ENCODE measurements at places on chromosomes 2 and 18.

GRCh38 chr2:120148669-120149068, 74.5 kb downstream of the TMEM185B start:
- no peak for DNase-seq

- DNase-seq = no peak
These were observed 933 bp upstream of the ADNP2 start for GRCh38 chr18:80108121-80108536.

DNA sequence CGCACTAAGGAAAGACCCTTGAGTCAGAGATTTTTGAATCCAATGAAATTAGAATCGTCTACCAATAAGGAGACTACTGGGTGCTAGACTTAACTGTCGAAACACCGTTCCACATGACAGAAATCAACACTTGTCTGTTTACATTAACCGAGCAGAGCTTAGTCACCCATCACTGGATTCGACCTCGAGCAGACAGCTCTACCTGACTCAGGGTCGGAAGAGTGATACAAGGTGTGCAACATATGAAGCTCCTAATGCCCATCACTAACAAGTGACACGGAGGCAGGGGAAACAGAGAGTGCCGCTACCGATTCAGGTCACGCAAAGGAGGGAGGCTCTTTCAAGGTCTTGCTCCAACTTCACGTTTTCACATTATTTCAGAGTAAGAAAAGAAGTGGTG, 54.2 kb upstream of the FZD5 start:
- no peak for DNase-seq

DNA sequence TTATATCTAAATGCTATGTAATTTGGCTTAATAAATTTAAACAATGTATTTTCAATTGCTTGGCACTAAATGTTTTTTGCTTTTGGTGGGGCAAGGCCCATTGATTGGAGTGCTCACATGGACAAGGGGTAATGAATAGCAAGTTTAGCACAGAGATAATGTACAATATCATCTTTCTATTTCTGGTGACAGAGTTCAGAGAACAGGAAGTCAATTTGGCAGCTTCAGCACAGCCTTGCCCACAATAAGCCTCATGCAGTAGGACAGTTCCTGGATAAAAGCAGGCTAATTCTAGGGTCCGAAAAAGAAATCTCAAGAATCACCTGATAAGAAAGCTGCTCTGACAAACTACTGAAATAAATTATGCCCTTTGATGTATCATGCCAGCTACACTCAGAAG, 443.9 kb upstream of the FSHR start:
- DNase-seq = no peak

- no peak for DNase-seq
These were observed 183.8 kb downstream of the TFCP2L1 start for GRCh38 chr2:121101093-121101715.

- no peak for DNase-seq
These were observed 183.7 kb downstream of the KLHL29 start for GRCh38 chr2:23568626-23569190.

GRCh38 chr18:39842366-39842914, 2112.6 kb upstream of the PIK3C3 start:
- no peak for DNase-seq

GRCh38 chr2:70887550-70888246, 48.0 kb upstream of the ATP6V1B1 start:
- DNase-seq = peak; percentile 52

GRCh38 chr2:75493230-75493629, 67.5 kb downstream of the EVA1A start:
- DNase-seq = no peak

DNA sequence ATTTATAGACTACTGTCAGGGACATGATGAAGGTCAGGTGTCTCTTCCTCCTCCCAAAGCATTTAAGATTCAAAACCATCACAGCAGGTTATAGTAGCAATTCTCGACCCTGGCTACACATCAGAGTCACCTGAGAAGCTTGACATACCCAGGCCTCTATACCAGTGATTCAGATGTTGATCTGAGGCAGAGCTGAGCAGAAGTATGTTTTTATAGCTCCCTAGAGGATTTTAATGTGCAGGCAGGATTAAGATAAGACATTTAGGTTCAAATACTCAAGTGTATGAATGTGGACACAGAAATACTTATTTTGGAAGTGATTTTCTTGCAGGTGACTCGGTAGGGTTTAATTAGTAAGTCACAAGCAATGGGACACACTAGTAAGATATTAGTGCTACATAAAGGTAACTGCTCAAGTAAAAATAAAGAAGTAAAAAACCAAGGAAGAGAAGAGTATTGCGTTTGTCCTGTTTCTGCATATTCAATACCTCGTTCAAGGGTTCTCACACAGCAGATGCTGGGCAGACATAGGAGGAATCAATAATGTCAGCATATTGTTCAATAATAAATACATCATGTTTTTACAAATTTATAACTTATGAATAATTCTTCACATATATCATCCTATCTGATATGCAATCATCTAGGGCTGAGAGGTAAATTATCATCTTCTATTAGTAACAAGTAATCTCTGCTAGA, 7.0 kb downstream of the GCFC2 start:
- no peak for DNase-seq

GRCh38 chr2:68861330-68861729, 9.9 kb downstream of the BMP10 start:
- DNase-seq = no peak

DNA sequence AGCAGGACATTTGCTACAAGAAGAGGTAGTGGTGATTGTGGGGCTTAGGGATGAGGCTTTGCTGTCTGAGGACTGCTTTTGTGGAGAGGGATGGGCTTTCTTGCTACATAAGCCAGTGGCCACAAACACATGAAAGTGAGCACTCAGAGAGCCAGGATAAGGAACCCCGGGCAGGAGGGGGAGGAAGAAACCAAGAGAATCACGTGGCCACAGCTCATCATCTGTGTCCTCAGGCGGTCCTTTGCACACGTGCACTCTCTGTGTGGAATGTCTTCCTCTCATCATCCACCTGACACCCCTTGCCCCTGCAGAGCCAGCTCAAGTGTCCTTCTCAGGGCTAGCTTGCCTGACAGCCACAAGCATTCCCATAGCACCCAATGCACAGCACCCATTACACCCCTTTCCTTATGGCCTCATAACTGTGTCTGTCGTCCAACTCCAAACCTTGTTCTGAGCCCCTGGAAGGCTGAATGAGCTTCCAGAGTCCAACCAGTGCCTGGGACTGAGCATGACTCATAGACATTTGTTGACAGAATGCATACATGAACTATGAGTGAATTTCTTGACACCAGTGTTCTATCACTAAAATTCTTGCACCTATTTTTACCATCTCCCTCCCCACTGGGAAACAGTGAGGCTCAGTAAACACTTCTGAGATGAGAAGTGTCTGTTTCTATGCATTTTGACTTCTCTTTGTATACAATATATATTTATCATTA, 398.3 kb downstream of the ALK start:
- no peak for DNase-seq

DNA sequence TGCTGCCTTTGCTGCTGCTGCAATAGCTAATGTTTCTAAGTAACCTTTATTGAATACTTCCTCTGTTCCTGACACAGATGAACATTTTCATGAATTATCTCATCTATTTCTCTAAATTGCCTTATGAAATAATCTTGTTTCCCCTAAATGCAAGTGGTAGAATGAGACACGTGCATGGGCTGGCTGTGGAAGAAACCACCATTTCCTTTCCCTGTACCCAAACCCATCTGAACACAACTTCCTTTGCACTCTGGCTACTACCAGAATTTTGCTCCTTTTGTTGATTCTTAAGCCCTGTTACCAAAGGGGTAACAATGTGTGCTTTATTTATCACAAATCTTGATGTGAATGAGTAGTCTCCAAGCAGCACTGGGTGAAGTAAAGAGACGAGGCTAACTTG, 29.2 kb downstream of the AKAIN1 start:
- no peak for DNase-seq

GRCh38 chr18:70491734-70492348, 203.0 kb downstream of the SOCS6 start:
- DNase-seq = peak; percentile 34

DNA sequence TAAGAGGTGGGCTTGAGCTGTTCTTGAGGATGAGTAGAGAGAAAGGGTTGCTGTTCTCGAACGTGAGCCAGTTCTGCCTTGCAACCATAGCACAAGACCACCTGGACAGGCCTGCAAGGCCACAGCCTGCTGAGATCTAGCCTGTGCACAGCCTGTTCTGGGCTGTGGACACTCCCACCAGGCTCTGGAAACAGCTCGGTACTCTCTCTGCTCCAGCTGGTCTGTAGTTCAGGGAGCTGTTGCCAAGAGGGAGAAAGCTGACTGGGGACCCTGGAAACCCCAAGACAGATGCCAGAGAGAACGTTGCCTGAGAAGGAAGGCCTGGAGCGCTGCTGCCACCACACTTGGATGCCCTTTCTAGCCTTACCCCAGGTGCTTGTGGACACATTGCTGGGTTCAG, 69.8 kb downstream of the CTIF start:
- no peak for DNase-seq

DNA sequence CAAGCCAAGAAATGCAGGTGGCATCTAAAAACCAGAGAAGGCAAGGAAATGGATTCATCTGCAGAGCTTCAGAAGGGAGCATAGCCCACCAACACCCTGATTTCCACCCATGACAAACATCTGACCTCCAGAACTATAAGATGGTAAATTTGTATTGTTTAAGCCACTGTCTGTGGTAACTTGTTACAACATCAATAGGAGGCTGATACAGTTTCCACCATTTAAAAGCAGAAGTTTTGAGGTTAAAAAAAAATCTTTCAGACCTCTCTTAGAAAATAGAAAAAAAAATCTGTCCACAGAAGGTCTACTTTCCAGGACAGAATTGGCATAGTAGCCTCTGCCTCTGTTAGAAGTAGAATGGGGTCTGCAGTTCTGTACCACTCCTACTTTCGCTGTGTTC, 37.2 kb downstream of the SLC40A1 start:
- no peak for DNase-seq

DNA sequence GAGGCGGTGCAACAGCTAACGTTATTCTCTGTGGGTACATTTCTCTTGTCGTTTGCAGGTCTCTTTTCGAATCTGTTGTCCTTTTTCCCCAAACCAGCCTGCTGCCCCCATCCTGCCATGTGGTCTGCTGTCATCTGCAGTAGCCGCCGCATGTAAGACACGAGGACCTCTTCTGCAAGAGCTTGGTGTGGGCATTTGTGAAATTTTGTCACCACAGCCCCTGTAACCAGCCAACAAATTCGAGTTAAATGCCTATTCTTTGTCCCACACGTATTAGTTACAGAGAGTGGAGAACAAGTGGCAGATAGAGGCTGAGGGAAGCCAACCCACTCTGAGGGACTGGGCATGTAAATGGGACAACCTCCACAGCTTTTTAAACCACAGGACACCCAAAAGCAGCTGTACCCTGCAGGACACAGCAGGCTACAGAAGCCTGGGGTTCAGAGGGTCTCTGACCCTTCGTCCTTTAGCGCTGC, 35.0 kb downstream of the ITGA6 start:
- DNase-seq = no peak

- no peak for DNase-seq
These were observed 51.0 kb downstream of the AKAIN1 start for GRCh38 chr18:5146093-5146492.

- DNase-seq = no peak
These were observed 21.4 kb downstream of the MGAT5 start for GRCh38 chr2:134275058-134275862.

- no peak for DNase-seq
These were observed 537 bp upstream of the HOXD4 start for GRCh38 chr2:176150584-176151441.

DNA sequence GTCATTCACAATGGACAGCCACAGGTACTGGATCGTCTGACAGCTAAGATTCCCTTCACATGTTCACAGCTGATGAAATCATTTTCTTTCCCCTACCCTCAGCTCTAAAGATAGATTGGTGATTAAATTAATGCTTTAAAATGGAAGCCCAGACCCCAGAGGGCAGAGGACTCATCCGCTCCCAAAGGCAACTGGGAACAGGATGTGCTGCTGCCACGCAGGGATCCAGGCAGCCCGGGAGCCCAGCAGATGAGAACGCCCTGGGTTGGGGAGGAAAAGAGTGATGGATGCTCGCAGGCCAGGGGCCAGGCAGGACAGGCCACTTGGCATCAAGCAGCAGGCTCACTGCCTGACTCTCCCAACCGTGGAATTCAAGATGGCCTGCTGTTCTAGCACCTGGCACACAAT, 41.3 kb downstream of the HDHD2 start:
- no peak for DNase-seq

- no peak for DNase-seq
These were observed 425.3 kb downstream of the THSD7B start for GRCh38 chr2:137190411-137191195.

DNA sequence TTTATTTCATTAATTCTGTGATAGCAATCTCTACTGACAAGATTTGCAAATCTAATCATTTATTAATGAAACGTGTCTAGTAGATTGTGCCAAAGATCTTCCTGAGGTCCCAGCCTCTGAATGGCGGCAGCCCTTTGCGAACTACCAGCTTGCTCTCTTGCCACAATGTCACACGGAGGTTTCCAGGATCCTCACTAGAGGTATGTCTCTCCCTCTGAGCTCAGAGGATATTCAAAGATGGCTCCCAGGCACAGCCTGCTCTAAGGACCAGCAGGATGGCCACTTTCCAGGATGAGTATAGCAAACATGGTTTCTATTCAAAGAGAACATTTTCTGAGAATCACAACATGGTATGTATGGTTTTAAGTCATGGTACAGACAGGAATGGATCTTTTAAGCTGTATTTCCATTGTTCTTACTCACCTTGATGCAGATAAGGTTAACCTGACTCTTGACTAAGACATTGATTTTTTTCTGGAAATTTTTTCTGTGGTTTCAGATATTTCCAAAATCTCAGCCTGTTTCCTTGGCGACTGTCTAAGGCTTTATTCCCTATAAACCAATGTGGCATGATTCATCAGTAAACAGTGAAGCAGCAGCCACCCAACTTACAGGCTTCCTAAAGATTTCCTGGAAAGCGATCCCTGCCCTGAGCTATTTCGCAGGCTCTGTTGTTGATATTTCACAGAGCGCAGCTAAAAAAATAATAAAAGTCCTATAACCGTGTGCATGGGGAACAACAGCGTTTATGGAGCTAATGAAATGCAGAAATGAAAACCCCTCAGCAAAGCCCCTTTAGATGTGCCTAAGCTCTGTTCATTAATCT, 54.1 kb upstream of the KLF7 start:
- DNase-seq = no peak

- DNase-seq = no peak
These were observed 38.1 kb downstream of the LRRTM4 start for GRCh38 chr2:77484026-77484425.

DNA sequence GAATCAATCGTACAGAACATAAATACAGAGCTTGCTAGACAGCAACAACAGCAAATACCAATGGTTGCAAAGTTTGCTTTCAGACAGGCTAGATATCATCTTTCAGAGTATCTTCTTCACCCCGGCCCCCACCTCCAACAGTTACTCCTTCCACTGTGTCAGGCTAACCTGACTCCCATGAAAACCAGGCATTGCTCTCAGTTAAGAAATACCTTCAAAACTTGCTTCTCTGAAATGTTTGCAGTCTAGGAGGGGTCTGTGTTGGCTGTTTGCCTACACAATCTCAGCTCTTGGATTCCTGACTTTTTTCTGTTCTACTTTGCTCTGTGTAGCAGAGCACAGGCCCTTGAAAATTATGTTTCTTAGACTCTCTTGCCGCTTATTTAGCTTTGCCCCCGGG, 599.5 kb upstream of the SYT4 start:
- no peak for DNase-seq
